ENCODE measurements at places on chromosomes 4 and X. TPM values are rescaled to one million over a fixed set of nuclear protein-coding genes. Genes with fewer than 3 reads are reported as not detected.

The PLK4 gene
- total RNA-seq: 0.66 TPM

The ARHGEF38 gene
- not detected for total RNA-seq

The ABCG2 gene
- 17.8 TPM for total RNA-seq

The MRFAP1 gene
- total RNA-seq: 151 TPM

The FGFRL1 gene
- total RNA-seq: 30.4 TPM

The TAF1 gene
- 29.6 TPM for total RNA-seq

The SULT1E1 gene
- not detected for total RNA-seq

The SPRY1 gene
- total RNA-seq: 66.1 TPM

The DNASE1L1 gene
- total RNA-seq: 59.4 TPM

The UBQLN2 gene
- 11.6 TPM for total RNA-seq

The CFAP47 gene
- total RNA-seq: not detected

The CBLL2 gene
- total RNA-seq: not detected

The MAMLD1 gene
- total RNA-seq: 1.8 TPM

The SHOX gene
- total RNA-seq: not detected

The P2RY4 gene
- total RNA-seq: 0.14 TPM

The BCORL1 gene
- total RNA-seq: 1.3 TPM

The ALAS2 gene
- not detected for total RNA-seq

The LRCH2 gene
- total RNA-seq: 13.1 TPM

The SUPT20HL1 gene
- not detected for total RNA-seq

The SATL1 gene
- total RNA-seq: not detected
